ENCODE measurements at places on chromosomes 7 and 10. TPM values are rescaled to one million over a fixed set of nuclear protein-coding genes. Genes with fewer than 3 reads are reported as not detected.

- no peaks in the 10 kb centered on the region for H3K4me1 ChIP-seq
- H3K27me3 ChIP-seq = no peaks in the 10 kb centered on the region
- DNase-seq = no peak
- H3K27ac ChIP-seq = no peak overlapping the region
- H3K36me3 ChIP-seq = no peaks in the 10 kb centered on the region
These were observed 188.4 kb upstream of the COL1A2 start for GRCh38 chr7:94206295-94206694.

- no peak overlapping the region for H3K4me3 ChIP-seq
- no peaks in the 10 kb centered on the region for H3K4me1 ChIP-seq
- H3K27ac ChIP-seq = no peak overlapping the region
- no peaks in the 10 kb centered on the region for H3K36me3 ChIP-seq
These were observed 400.0 kb downstream of the PHF14 start for GRCh38 chr7:11373546-11374142.

DNA sequence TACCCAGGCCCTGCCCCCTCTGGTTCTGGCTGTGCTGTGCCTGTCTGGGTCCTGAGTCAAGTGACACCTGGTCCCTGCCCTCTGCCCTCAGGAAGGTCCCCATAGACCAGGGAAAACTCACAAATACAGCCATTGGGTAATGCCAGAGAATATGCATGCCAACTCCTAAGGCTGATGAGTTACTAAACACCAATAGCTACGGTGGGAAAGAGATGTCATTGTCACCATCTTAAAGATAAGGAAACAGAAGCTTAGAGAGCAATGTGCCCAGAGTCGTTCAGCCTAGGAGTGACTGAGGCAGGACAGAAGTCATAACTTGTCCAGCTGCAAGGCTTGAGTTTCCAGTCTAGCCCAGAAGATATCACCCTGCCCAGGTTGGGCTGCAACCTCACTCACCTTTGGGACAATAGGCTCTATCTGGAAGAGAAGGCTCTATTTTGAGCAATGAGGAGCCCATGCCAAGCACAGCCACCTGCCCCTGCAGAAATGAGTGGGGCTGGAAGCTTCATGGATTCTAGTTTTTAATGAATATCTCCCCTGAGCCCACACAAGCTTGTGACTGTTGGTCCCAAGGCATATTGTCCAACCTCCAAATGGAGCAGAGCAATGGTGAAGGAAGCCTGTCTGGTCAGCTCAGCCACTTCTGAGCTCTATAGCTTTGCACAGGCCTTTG, 42.6 kb downstream of the ZNF273 start:
- no peaks in the 10 kb centered on the region for H3K36me3 ChIP-seq
- no peak overlapping the region for H3K4me3 ChIP-seq
- peaks cover 4% of the 10 kb centered on the region for H3K27me3 ChIP-seq
- H3K4me1 ChIP-seq = no peaks in the 10 kb centered on the region

DNA sequence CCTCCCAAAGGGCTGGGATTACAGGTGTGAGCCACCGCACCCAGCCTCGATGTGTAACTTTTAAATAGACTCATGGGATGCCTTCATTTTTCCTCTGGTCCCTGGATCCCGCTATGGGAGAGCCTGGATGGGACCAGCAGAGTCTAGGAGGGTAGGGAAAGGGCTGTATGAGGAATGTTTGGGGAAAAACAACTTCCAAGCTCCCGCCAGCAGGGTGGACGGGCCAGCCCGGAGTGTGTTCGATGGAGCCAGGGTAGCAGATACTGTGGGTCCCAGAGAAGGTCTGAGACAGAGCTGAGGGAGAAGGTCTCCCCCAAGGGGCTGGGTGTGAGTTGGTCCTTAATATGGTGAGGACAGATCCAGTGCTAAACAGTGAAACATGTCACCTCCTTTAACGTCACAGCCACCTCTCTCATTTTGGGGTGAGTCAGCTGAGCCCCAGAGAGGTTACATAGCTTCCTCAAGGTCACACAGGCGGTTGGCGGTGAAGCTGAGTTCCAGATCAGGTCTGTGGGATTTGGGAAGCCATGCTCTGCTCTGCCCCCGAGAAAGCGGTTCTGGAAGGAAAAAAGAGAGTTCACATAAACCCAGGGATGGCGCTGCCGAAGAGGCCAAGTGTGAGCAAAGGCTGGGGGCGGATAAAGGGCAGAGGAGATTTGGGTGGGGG, 66.4 kb downstream of the MYL10 start:
- H3K36me3 ChIP-seq = no peaks in the 10 kb centered on the region
- no peak overlapping the region for H3K4me3 ChIP-seq
- no peaks in the 10 kb centered on the region for H3K27me3 ChIP-seq
- no peak overlapping the region for H3K27ac ChIP-seq

Gene GNG11
- not detected for total RNA-seq

GRCh38 chr10:36188080-36188453, 546.0 kb upstream of the FZD8 start:
- DNase-seq = no peak
- H3K36me3 ChIP-seq = no peaks in the 10 kb centered on the region
- H3K4me3 ChIP-seq = no peak overlapping the region
- no peaks in the 10 kb centered on the region for H3K4me1 ChIP-seq
- no peak overlapping the region for H3K27ac ChIP-seq

GRCh38 chr7:115533785-115534184, 496.8 kb downstream of the TFEC start:
- no peak overlapping the region for H3K4me3 ChIP-seq
- no peak for DNase-seq
- H3K4me1 ChIP-seq = no peaks in the 10 kb centered on the region
- H3K27me3 ChIP-seq = no peaks in the 10 kb centered on the region
- H3K27ac ChIP-seq = no peak overlapping the region

Gene PDK4
- total RNA-seq = 0.44 TPM

DNA sequence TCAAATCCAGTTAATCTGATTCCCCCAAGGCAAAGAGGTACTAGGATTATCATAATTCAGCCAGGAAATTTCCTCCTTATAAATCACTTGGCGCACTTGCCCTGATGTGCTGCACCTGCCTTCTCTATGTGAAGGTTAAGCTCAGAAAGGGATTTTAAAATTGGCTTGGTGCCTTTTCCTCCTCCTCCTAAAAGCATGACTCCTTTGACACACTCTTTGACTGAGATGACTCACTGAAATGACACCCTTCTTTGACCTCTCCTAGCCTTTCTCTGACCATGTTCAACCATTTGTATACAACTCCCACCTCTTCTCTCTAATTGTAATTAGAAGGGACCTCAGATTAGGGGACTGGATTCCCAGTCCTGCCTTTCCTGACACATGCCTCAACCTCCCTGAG, 46.5 kb downstream of the ABLIM1 start:
- no peaks in the 10 kb centered on the region for H3K36me3 ChIP-seq
- H3K27me3 ChIP-seq = no peaks in the 10 kb centered on the region
- no peak for DNase-seq
- H3K27ac ChIP-seq = no peak overlapping the region
- H3K4me3 ChIP-seq = no peak overlapping the region
- H3K4me1 ChIP-seq = no peaks in the 10 kb centered on the region

Gene TAS2R4
- 5.4 TPM for total RNA-seq

DNA sequence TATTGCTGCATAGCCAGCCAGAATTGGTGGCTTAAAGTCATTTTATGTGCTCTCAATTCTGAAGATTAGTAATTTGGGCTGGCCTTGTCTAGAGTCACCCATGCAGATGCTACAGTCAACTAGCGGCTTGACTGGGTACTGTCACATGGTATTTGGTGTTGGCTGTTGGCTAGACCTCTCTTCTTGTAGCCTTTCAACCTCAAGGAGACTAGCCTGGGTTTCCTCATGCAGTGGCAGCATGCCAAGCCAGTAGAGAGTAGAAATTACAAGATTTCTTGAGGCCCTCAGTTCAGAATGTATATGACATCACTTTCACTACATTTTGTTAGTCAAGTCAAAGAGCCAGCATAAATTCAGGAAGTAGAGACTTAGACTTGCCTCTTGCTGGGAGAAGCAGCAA, 3.7 kb upstream of the ZNF800 start:
- no peaks in the 10 kb centered on the region for H3K27me3 ChIP-seq
- peaks cover 13% of the 10 kb centered on the region for H3K4me1 ChIP-seq
- H3K27ac ChIP-seq = no peak overlapping the region

DNA sequence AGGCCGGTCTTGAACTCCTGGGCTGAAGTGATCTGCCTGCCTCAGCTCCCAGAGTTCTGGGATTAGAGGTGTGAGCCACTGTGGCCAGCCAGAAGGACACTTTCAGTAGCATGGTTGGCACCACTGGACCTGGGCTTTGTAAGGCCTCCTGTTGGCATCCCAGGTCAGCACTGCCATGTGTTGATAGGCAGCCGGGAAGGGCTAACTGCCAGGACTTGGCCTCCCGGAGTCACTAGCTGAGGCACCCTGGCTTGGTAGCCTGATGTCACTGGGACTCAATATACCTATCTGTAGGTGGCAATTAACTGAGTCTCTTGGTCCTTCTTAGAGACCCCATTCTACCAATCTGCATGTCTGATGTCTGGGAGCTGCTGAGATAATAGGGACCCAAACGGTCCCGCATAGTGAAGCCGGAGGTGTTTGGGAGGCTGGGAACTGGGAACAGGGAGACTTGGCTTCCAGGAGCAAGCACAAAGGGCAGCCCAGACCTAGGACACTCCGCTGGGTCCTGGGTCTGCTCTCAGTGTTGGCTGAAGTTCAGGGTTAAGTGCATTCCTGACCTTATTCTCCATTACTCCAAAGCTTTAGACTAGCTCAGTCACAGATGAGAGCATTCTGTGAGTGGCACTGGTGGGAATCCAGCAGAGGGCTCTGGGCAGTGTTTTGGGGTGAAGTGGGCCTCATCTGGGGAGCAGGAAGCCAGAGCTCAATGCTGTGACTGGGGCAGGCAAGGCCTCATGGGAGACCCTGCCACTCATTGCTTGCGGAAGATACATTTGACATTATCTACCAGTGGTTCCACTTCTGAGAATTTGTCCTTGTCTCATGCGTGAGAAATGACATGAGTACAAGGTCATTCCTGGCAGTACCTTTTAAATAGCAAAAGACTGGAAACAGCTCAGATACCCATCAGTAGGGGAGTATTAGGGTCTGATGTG, 2.7 kb downstream of the LHPP start:
- H3K27me3 ChIP-seq = no peaks in the 10 kb centered on the region
- H3K27ac ChIP-seq = no peak overlapping the region
- no peak overlapping the region for H3K4me3 ChIP-seq
- no peak for DNase-seq
- H3K4me1 ChIP-seq = peaks cover 27% of the 10 kb centered on the region

Gene FKBP6
- total RNA-seq = not detected

Gene WDFY4
- 1.00 TPM for total RNA-seq

DNA sequence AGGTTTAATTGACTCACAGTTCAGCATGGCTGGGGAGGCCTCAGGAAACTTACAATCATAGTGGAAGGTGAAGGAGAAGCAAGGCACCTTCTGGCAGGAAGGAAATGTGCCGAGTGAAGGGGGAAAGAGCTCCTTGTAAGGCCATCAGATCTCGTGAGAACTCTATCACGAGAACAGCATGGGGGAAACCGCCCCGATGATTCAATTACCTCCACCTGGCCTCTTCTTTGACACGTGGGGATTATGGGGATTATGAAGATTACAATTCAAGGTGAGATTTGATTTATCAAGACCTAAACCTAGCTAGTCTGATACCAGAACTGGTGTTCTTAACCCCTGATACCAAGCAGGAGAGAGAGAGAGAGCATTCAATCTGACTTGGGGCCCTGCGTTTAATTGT, 258.7 kb downstream of the PTEN start:
- no peak overlapping the region for H3K4me3 ChIP-seq
- H3K36me3 ChIP-seq = no peaks in the 10 kb centered on the region
- peaks cover 23% of the 10 kb centered on the region for H3K4me1 ChIP-seq
- H3K27me3 ChIP-seq = no peaks in the 10 kb centered on the region

DNA sequence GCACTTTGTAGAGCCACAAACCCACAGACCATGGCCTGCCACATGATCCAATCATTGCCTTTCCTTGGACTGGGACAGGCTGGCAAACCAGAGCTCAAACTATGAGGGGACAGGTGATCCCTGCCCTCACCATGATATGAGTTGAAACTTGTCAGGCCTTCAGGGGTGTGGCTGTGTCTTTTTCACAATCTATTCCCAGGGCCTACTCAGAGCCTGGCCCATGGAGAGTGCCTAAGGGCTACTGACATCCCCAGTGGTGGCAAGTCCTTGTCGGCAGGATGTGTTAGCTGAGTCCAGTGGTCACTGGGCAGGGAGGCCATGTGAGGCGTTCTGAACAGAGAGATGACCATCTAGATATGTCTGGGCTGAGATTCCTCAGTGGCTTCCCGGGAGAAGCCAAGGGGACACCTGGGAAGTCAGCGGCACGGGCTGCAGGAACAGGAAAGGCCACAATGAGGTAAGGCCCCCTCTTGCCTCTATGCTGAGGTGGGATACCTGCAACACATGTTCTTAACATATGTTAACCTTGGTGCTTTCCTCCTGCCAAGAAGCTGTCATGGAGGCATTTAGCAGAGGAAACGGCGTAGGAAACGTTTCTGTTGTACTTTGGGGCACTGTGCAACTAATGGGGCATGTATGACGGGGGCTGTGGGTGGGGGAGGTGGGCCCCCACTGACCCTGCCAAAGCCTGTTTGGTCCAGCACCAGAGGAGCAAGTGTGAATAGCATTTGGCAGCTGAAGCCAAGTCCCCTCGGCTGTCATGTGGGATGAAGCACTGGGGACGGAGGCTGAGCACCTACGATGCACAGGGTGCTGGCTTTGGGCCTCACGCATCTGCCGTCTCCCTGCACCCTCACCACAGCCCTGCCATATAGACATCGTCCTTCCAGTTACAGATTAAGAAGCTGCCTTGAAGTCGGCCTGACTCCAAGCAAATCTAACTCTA, 384.0 kb downstream of the RPS24 start:
- no peak overlapping the region for H3K27ac ChIP-seq
- no peak overlapping the region for H3K4me3 ChIP-seq
- no peaks in the 10 kb centered on the region for H3K36me3 ChIP-seq
- no peaks in the 10 kb centered on the region for H3K27me3 ChIP-seq

DNA sequence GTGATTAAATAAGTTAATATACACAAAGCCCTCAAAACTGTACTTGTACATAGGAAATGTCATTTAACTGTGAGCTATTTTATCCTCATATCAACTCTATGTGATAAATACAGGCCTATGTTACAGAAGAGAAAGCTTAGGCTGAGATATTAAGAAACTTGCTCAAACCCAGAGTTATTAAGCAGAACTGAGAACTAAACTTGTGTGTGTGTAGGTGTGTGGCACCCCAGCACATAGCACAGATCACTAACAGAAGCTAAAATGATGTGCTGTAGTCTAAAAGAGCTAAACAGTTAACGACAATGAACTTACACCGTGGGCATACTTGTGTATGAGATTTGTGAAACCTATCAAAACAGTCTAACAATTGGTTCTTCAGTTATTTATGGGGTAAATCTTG, 34.5 kb downstream of the MTPN start:
- peaks cover 4% of the 10 kb centered on the region for H3K36me3 ChIP-seq
- no peaks in the 10 kb centered on the region for H3K27me3 ChIP-seq
- H3K27ac ChIP-seq = no peak overlapping the region
- no peak for DNase-seq
- H3K4me1 ChIP-seq = peaks cover 66% of the 10 kb centered on the region
- H3K4me3 ChIP-seq = no peak overlapping the region

Gene VIPR2
- not detected for total RNA-seq

All from CD4-positive, alpha-beta memory T cell (primary cell).